HCT116 (cell line): ENCODE measurements at places on chromosomes 7 and 10. TPM values are rescaled to one million over a fixed set of nuclear protein-coding genes. Genes with fewer than 3 reads are reported as not detected.

The CELF2 gene
- total RNA-seq = 0.66 TPM

DNA sequence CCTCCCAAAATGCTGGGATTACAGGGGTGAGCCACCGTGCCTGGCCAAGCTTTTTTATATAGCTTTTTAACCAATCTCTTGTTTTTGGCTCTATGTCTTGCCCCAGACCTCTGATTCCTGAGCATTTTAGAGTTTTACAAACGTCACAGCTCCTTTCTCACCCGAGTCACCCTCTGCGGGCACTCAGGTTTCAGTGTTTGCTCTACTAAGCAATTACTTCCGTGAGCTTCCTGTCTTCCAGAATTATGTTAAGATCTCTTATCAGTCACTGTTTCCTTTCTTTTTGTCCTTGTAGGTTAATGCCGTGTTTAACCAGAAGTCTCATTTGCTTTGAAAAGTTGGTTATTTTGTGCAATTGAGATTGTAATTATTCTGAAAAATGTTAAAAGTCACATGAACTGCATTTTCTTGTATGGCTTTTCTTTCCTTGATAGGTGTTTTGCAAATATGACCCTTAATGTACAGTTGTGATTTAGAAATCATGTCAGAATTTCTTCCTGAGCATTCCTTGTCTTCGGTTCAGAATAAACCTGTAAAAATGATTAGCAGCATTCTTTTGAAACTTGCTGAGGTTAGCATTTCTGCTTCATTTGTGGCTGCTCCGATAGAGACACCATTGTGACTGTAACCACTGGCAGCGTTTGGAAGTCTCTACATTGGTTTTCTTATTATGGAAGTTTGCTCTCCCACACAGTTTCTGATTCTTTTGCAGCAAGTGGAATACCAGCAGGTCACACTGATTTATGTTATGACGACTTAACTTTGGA is 4.5 kb upstream of the HKDC1 start:
- DNase-seq = no peak

The URGCP gene
- 28.0 TPM for total RNA-seq

GRCh38 chr10:2012209-2012608 is 274.9 kb upstream of the ADARB2 start:
- no peak for DNase-seq

The LIPM gene
- total RNA-seq = not detected

DNA sequence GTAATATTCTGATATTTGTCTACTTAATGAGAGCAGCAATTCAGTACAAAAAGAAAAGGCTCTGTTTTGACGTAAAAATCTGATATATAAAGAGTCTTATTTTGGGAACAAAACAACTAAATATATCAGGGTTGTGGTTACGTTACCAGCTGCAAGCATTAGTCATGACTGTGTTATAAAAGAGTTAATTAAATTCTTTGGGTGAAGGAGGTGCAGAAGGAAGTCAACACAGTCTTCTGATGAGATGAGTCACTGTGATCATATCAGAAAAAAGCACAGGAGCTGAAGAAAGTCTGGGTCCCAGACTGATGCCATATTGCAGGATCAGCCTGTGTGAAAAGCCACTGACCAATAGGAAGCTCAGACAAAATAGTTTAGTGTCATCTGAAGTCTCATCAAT is 234.3 kb upstream of the TEX47 start:
- peak; percentile 2 for DNase-seq

DNA sequence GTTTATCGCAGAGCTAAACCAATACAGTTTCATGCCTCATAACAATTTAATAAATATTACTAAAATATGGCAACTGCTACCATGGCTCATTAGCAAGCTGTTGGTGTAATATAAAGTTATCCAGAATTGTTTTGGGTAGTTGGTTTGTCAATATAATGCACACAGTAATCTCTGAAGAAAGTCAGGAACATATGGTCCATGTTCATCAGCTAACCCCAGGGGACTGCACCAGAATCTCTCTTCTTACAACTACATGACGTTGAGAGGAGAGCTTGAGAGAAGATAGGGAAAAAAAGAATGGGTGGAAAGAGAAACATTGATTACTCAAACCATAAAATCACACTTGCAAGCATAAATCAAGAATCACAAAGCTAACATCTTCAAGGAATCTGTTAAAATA is 333.7 kb downstream of the NRG3 start:
- no peak for DNase-seq

DNA sequence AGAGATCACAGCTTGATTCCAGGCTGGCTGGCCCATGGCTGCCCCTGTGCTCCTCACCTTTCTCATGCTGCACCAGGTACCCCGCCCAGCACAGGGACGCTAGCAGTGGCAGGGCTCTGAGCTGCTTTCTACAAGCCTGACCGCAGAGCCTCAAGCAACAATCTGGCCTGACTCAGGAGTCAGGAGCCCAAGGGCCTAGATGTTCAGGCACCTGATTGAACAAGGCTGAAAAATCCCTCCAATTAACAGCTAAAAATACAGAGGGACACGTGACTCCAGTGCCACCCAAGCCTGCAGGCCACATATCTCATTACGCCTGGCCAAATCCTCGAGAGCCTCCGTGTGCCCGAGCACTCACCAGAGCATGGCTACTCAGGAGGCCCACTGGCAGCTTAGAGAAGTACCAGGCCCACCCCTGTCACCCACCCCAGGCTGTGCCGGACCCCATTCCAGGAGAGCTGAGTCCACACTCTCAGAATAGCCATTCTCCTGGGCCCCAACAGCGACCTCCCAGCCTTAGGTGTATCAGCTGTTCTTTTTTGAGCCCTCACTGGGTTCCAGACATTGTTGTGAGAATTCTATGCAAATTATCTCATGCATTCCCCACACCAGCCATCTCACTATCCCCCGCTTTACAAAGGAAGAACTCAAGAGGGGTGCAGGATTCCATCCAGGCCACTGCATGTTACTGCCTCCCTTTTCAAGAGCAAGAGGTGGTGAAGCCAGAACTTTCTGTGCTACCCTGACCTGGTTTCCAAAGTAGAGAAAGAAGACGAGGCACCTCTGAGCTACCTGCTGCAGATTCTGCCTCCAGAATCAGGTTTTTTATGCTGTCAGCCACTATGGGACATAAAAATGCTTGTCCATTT is 98.3 kb downstream of the COL13A1 start:
- DNase-seq = no peak

DNA sequence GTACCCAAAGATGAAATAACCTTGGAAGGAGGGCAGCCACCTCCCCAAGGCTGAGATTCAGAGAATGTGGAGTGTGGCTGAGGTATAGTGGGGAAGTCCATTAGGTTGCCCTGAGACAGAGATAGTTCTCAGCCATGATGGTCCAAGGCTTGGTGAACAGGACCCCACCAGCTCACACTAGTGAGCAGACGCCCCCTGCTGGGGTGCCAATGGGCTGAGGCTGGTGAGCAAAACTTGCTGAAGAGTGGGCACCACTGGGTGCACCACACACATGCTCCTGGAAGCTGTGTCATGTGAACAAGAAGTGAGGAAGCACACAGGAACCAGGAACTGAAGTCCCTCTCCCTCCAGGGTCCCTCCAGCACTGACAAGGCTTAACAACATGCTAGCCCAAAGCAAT is 8.9 kb downstream of the FBXL13 start:
- peak; percentile 24 for DNase-seq

- DNase-seq = peak; percentile 50
Observed at GRCh38 chr10:25493122-25493893, 318.5 kb downstream of the GPR158 start.

The KEL gene
- 0.91 TPM for total RNA-seq

- no peak for DNase-seq
Observed at GRCh38 chr10:43667761-43668386, 19.2 kb upstream of the ZNF32 start.

GRCh38 chr7:162632-163297 is 29.6 kb upstream of the FAM20C start:
- no peak for DNase-seq

- DNase-seq = no peak
Observed at GRCh38 chr10:106595281-106595680, 569.2 kb downstream of the SORCS1 start.

DNA sequence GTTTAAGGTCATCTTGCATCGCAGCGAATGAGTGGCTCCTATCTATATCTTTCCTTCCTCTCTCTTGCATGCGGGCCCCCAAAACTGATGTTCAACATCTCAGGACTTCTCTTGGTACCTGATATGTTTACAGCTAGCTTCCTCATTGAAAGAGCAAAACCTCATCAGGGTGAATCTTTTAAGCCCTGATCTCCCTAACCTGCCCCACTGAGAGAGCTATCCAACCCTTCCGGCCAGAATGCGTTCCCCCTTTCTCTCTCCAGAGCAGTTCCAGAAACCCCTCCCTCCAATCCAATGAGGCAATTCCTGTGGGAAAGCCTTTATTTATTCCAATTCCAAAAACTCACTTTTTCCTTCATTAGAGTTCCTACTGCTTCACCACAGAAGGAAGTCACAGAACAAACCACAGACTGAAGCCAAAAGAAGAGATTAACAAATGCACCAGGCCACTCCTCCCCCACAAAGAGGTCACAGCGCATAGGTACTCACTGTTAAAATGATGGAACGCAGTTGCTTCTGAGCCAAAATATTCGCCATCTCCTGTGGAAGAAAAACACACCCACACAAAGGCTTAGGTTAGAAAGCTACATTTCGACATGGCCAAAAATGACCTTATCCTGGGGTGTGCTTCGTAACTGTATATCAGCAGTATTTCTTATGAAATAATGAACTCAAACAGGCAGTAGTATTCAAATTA is 232.4 kb downstream of the ELMO1 start:
- DNase-seq = no peak

DNA sequence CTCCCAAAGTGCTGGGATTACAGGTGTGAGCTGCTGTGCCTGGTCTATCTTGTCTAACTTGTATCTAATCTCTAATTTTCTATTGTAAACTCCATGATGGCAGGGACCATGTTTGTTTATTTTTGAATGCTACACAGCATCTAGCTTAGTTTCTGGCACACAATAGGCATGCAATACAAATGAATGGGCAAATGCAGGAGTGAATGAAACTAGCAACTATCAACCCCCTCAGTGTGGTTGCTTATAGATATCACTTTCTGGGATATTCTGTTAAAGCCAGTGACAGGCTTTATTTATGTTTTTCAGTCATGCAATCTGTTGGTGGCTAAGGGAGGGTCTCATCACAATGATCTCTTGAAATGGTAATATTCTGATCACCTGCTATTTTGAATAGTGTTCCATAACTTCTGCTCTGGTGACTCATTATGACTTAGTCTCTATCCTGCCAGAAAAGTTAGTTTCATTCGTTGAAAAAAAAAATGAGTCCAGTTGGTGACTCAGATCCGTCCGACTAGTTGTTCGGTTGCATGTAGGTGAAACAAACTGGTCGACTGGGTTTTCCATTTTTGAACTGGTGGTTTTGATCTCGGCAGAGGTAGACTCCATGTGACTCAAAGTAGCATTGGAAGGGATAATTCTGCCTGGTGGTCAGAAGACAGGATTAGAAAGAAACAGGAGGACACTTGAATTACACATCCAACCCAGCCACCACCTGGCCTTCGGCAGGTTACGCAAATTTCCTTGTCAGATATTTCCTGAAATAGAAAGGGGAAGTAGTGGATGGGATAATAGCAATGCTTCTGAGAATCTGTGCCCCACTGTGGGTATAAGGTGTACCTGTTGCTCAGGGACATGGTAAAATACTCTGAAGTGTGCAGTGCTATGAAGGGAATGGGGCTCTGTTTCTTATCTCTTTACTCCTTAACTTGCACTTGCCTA is 76.8 kb downstream of the GATA3 start:
- peak; percentile 37 for DNase-seq

DNA sequence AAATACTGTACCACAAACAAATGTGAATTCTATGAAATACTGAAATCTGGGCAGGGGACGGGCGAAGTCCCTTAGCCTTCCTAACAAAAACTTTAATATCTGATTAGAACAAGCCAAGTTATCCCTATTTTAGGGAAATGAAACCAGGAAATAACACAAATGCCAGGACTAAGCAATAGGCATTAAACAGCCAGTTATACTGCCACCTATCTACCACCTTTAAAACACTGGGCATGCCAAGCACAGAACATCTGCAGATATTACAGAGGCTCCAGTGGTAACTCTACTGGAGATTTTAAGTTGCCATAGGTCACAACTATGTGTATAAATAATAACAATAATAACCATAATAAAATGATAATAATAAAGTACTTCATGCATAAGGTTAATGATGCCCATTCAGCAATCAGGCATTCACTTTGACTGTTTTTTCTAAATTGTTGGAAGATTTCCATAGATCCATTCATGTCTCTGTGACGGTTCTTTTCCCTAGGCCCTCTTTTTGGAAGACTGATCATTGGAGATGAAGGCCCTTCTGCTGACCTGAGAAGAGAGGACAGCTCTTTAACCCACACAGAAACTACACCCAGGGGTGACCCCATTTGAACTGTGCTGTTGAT is 195.7 kb downstream of the CACNA2D1 start:
- DNase-seq = peak; percentile 8

The OGA gene
- total RNA-seq = 127 TPM

DNA sequence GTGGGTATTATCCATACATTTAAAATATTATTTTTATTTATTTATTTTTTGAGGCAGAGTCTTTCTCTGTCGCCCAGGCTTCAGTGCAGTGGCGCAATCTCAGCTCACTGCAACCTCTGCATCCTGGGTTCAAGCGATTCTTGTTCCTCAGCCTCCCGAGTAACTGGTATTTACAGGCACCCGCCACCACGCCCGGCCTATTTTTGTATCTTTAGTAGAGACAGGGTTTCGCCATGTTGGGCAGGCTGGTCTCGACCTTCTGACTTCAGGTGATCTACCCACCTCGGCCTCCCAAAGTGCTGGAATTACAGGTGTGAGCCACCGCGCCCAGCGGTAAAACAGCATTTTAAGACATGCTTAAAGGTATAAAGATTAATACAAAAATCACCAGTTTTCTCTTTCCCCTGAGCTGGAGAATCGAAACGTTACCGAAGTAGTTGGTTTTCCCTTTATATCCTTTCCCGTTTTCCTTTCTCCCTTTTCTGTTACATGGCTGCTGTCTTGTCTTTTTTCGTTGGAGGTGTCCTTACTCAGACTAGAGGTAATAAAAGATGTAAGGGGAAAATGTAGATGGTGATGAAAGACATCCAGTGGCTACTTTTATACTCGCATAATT is 1.7 kb downstream of the ARL5B start:
- no peak for DNase-seq

DNA sequence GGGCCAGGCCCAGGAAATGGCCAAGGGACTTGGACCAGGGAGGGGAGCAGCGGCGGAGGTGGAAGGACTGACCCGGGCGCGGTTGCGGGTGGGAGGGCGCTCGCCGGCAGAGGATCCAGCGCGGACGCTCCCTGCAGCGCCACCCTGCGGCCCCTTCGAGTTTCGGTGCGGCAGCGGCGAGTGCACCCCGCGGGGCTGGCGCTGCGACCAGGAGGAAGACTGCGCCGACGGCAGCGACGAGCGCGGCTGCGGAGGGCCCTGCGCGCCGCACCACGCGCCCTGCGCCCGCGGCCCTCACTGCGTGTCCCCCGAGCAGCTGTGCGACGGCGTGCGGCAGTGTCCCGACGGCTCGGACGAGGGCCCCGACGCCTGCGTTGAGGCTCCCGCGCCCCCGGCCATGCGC is 16.8 kb upstream of the ZNF467 start:
- DNase-seq = no peak

DNA sequence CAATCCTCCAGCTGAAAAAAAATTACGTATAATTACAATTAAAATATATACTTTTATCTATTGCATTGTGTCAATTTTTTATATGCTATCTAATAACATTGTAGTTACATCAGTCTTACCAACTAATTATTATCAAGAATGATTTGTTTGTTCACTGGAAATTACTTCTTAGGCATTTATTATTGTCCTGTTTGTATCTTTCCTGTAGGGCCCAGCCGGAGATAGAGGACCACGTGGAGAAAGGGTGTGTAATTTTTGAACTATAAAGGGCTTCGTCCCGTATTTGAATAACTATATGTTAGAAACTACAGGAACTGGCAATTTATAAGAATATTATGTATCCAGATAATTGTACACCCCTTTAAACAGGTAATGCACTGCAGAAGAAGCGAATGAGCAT is 4.1 kb downstream of the COL1A2 start:
- no peak for DNase-seq
